ENCODE measurements at places on chromosomes 4 and X. TPM values are rescaled to one million over a fixed set of nuclear protein-coding genes. Genes with fewer than 3 reads are reported as not detected.

The BST1 gene
- total RNA-seq, result 31.8 TPM

The ADGRG2 gene
- total RNA-seq, result under 0.01 TPM

The SPP1 gene
- 16.2 TPM for total RNA-seq

The ASB9 gene
- total RNA-seq, result not detected

The COX7B2 gene
- not detected for total RNA-seq

The CAMK2D gene
- 194 TPM for total RNA-seq

The NUDT10 gene
- total RNA-seq, result 2.7 TPM

The USP46 gene
- total RNA-seq, result 12.4 TPM

The BEX4 gene
- total RNA-seq, result 13.0 TPM

The STPG2 gene
- total RNA-seq, result 0.29 TPM

- no peaks in the 10 kb centered on the region for H3K36me3 ChIP-seq
- H3K27ac ChIP-seq, result no peak overlapping the region
- no peak overlapping the region for H3K4me3 ChIP-seq
- H3K27me3 ChIP-seq, result no peaks in the 10 kb centered on the region
- no peak for DNase-seq
- no peaks in the 10 kb centered on the region for H3K4me1 ChIP-seq
Observed at GRCh38 chr4:85700362-85700761, 225.4 kb downstream of the ARHGAP24 start.

DNA sequence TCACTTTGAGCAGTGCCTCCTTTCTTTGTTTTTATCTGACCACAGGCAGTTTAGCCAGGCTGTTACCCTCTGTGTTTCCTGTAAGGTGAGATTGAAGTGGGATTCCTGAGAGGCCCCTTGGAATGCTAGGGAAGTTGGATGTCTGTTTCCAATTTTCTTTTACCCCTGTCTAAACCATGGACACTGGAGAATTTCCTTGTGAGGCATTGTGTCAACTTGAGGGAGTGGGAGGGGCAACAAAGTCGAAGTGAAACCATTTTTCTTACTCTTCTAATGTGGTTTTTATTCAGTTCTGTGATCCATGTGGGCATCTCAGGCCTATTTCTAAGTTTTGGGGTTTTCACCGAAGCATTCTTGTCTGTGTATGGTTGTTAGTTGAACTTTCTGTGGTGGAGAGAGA, 296.1 kb upstream of the UGT8 start:
- peak; percentile 65 for DNase-seq
- no peaks in the 10 kb centered on the region for H3K36me3 ChIP-seq
- H3K27me3 ChIP-seq, result no peaks in the 10 kb centered on the region
- peaks cover 4% of the 10 kb centered on the region for H3K4me1 ChIP-seq

DNA sequence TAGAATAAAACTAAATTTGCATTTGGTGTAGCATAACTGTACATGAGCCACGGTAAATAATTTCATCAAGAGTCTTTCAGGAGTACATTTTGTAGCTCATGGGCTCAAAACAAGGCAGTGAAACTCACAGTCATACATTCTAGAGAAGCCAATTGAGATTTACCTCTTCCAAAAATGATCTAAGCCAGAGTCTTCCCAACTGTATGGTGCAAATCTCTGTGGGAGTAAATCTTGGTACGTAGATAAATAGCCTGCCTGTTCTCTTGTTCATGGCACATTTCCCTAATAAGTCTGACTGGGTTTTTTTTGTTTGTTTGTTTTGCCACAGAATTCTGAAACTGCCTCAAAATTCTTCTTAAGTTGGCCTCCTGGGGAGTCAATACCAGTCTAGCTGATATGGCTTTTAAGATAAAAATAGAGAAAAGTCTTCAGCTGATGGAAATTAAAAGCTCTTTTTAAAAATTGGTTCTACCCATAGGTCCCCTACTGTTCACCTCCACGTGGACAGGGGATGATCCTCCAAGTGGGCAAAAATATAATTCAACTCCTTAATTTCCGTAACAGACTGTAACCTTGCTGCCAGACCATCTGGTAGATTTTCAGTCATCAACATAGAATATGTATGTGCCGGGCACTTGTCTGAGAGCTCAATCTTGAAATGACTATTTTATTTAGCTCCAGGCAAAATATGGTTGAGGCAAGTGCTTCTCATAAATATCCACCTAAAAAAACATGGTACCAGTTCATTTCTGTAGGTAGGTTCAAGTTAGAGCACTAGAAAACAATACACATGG, 365.4 kb downstream of the PDHA2 start:
- no peaks in the 10 kb centered on the region for H3K36me3 ChIP-seq
- no peaks in the 10 kb centered on the region for H3K4me1 ChIP-seq
- no peak for DNase-seq
- no peak overlapping the region for H3K4me3 ChIP-seq

DNA sequence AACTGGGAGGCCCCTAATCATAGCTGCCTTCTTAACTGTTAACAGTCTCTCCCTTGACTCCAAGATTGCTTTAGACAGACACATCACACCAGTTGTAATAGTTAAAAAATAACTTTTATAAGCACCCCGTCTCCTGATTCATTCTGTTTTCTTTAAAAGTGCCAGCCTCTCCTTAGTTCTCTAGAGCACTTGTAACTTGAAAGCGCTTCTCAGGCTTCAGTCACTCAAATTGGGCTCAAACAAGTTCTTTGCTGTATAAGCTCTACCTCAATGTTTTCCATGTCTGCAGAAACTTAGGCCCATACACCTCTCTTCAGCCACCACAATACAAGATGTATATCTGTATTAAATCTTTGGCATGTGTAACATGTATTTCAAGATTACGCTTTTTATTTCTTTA, 169.6 kb downstream of the GABRG1 start:
- no peak for DNase-seq
- no peak overlapping the region for H3K4me3 ChIP-seq
- H3K4me1 ChIP-seq, result no peaks in the 10 kb centered on the region
- H3K27ac ChIP-seq, result no peak overlapping the region
- H3K36me3 ChIP-seq, result no peaks in the 10 kb centered on the region

- peak; percentile 83 for DNase-seq
- H3K27me3 ChIP-seq, result no peaks in the 10 kb centered on the region
- no peak overlapping the region for H3K4me3 ChIP-seq
- no peak overlapping the region for H3K27ac ChIP-seq
- H3K4me1 ChIP-seq, result no peaks in the 10 kb centered on the region
Observed at GRCh38 chrX:8714164-8714563, 17.8 kb downstream of the ANOS1 start.

DNA sequence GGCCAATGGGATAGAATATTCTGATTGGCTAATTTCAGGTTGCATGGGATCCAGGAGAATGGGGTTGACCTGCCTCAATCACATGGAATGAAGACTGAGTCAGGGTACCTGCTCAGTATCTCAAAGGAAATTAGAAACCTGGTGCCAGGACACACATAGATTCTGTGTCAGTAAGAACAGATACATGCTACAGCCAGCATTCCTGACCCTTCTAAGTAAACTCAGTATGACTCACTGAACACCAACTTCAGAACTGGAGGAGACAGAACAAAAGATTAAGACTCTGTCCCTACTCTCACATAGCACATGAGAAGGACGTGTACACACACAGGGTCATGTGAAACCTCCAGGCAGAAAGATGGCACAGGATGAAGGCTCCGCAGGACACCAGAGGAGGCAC, 54.5 kb downstream of the FAM184B start:
- H3K36me3 ChIP-seq, result no peaks in the 10 kb centered on the region
- DNase-seq, result no peak
- no peak overlapping the region for H3K4me3 ChIP-seq
- H3K27ac ChIP-seq, result no peak overlapping the region

- no peak overlapping the region for H3K4me3 ChIP-seq
- no peaks in the 10 kb centered on the region for H3K27me3 ChIP-seq
- no peak overlapping the region for H3K27ac ChIP-seq
- DNase-seq, result no peak
- no peaks in the 10 kb centered on the region for H3K4me1 ChIP-seq
Observed at GRCh38 chr4:81375745-81376144, 96.0 kb downstream of the RASGEF1B start.

DNA sequence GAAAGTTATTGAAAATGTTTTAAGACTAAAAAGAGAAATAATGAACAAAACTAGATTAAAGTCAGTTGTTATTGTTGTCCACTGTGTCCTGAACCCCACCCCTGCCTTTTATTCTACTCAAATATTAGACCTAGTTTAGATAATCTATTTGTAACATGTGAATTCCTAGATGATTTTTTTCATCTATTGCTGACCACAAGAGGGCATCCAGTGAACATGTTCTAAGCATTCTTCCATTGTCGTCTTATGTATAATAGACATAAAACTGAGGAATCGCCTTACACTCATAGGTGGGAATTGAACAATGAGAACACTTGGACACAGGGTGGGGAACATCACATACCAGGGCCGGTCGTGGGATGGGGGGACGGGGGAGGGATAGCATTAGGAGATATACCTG, 36.4 kb upstream of the HPRT1 start:
- no peaks in the 10 kb centered on the region for H3K4me1 ChIP-seq
- no peaks in the 10 kb centered on the region for H3K27me3 ChIP-seq
- DNase-seq, result peak; percentile 13
- no peak overlapping the region for H3K27ac ChIP-seq
- no peak overlapping the region for H3K4me3 ChIP-seq

DNA sequence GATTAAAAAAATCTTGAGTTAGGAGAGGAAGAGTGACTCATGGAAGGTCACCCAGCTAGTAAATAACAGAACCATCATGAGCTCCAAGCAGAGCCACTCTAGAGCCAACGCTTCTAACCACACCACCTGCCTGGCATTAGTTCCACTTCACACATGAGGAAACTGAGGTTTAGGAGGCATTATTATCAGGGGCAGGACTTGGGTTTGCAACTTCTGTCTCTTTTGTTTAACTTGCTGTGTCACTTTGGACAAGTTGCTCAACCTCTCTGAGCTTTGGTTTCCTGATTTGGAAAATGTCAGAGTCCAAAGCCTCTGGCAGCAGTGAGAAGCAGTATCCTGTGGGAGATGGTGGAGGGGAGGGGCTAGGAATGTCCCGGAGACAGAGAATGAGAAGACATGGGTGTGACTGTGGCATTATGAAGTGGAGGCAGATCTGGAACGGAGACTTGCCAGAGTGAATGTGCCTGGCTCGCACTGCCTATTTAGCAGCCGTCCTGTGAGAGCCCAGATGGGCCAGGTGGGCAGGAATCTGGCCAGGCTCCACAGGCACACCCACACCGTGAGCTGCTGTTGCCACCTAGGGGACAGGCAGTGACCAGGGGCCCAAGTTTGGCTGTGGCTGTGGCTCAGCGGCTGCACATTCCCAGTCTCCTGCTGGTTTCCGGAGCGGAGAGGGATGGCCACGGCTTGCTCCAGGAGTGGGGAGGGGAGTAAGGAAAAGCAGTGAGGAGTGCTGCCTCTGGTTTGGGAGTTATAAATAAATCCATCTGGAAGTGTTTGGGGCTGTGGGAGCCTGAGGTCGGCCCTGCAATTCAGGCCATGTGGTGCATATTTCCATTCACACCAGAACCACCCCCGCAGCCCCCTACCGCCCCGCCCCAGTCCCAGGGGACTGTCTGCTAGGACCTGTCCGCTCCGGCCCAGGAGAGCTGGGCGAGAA, 93.4 kb downstream of the NHSL2 start:
- H3K27me3 ChIP-seq, result peaks cover 49% of the 10 kb centered on the region
- peaks cover 11% of the 10 kb centered on the region for H3K4me1 ChIP-seq
- peak overlapping the region; percentile 14 for H3K4me3 ChIP-seq
- no peaks in the 10 kb centered on the region for H3K36me3 ChIP-seq

GRCh38 chr4:105807496-105807895, 87.8 kb upstream of the NPNT start:
- H3K4me3 ChIP-seq, result no peak overlapping the region
- peaks cover 13% of the 10 kb centered on the region for H3K4me1 ChIP-seq
- H3K27ac ChIP-seq, result no peak overlapping the region
- no peaks in the 10 kb centered on the region for H3K27me3 ChIP-seq
- DNase-seq, result no peak
- H3K36me3 ChIP-seq, result no peaks in the 10 kb centered on the region

DNA sequence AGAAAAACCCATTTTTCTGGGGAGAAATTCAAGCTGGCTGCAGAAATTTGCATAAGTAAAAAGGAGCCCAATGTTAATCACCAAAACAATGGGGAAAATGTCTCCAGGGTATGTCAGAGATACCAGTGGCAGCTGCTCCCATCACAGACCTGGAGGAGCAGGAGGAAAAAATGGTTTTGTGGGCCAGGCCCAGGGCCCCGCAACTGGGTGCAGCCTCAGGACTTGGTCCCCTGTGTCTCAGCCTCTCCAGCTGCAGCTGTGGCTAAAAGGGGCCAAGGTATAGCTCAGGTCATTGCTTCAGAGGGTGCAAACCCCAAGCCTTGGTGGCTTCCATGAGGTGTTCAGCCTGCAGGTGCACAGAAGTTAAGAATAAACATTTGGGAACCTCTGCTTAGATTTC, 536.4 kb upstream of the FRG1 start:
- no peaks in the 10 kb centered on the region for H3K36me3 ChIP-seq
- no peak overlapping the region for H3K4me3 ChIP-seq
- no peaks in the 10 kb centered on the region for H3K27me3 ChIP-seq
- no peak overlapping the region for H3K27ac ChIP-seq
- no peak for DNase-seq

DNA sequence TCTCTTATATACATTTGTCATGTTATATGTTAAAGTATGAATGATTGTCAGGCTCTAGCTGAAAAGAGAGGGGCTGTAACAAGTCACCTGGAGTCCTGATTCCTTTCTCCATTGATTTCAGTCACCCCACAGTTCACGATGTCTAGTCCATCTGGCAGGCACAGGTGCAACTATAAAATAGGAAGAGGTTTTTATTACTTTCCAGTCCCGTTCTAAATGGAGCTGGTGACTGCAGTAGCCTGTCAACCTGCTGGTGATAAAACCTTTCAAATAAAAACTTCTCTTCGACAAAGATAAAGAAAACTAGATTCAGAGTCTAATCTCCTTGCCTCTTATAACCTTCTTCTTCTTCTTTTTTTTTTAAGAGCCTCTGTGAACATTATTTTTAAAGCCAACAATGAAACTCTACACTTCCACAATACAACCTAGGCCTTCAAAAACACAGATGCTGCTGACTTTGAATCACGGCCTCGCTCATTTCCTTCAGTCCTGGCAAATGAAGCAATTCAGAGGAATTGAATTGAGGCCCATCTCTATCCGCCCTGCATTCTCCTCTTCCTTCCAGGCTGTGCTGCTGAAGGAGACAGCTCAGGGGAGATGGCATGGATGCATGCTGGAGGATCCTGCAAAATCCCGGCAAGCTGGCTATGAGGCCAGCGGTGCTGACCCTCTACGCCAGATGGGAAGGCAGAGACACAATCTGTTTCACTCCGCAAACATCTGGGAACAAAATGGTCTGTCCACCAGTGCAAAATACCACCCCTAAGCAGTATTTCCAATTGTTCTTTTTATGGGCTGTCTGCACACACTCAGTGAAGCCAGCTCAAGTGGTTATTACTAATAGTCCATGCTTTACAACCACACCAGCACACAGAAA, 27.3 kb upstream of the CDKN2AIP start:
- no peak overlapping the region for H3K4me3 ChIP-seq
- H3K27me3 ChIP-seq, result no peaks in the 10 kb centered on the region
- H3K4me1 ChIP-seq, result no peaks in the 10 kb centered on the region
- H3K36me3 ChIP-seq, result no peaks in the 10 kb centered on the region

DNA sequence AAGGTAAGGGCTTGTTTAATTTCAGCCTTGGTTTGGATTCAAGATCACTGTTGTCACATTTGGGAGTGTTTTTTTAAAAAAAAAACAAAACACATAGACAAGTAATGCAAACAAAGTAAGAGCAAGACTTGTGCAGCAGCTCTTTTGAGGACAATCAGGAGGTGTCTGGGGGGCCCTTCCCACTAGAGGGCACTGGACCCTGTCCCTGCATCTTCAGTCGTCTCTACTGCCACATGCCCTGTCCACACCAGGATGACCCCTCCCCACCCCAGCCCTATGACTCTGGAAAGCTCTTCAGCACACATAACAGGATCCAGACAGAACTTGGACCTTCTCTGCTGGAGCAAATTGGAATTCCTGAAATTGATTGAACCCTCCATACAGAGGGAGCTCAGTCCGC, 71.0 kb downstream of the USP46 start:
- H3K4me3 ChIP-seq, result no peak overlapping the region
- no peak for DNase-seq
- no peaks in the 10 kb centered on the region for H3K36me3 ChIP-seq
- peak overlapping the region; percentile 71 for H3K27ac ChIP-seq
- H3K27me3 ChIP-seq, result no peaks in the 10 kb centered on the region

Data from osteoblast (primary cell).